ENCODE measurements at places on chromosomes 7 and 10. TPM values are rescaled to one million over a fixed set of nuclear protein-coding genes. Genes with fewer than 3 reads are reported as not detected.

Gene CALHM3
- total RNA-seq: not detected

Gene LRIT1
- total RNA-seq: not detected

Gene GTPBP10
- total RNA-seq: 30.8 TPM

Gene EN2
- under 0.01 TPM for total RNA-seq

Gene ZNF365
- 5.5 TPM for total RNA-seq

Gene HOXA6
- total RNA-seq: not detected

Gene STAG3
- total RNA-seq: 0.34 TPM
